Stimulated activated naive CD4-positive, alpha-beta T cell treated with Interleukin-2 at 50 U/mL for 16 hours (primary cell): ENCODE measurements at places on chromosomes 5 and 9.

DNA sequence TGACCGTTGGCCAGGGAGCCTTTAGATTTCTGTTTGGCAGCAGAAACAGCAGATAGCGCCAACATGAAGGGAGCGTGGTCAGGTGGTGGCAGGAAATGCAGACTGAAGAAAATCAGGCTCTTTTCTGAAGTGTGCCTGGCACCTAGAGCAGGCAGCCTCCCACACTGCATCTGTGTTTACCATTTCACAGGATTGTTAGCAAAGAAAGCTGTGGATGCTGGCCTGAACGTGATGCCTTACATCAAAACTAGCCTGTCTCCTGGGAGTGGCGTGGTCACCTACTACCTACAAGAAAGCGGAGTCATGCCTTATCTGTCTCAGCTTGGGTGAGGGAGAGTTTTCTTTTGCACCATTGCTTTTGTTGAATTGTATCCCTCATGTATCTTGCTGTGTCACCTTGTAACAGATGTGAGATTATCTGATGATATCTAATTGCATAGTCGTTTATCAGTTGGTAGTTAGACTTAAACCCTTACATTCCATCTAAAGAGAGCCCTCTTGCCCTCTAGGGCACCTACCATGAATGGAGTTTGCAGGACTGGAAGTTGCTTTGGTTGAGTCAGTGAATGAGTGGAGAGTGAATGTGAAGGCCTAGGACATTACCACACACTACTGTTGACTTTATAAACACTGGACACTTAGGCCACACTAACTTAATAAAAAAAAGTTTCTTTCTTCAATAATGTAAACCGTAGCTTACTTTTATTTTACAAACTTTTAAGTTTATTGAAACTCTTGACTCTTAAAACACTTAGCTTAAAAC lies 42.8 kb downstream of the ACO1 start:
- no peak for DNase-seq

DNA sequence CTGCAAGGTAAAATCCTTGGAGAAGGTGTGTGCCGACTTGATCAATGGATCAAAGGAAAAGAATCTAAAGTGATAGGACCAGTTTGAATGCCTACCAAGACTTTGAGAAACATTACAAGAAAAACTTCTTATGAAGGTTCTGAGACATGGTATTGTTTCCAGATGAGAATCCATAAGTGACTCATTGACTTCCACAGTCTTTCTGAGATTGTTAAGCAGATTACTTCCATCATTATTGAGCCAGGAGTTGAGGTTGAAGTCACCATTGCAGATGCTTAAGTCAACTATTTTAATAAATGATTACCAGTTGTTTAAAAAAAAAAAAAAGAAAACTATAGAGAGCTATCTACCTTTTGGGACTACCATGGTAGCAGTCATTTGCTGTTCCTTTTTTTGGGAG lies 7.0 kb downstream of the LNPEP start:
- no peak for DNase-seq

- DNase-seq, result no peak
These were observed 36.2 kb downstream of the PIP5K1B start for GRCh38 chr9:68741234-68741633.

DNA sequence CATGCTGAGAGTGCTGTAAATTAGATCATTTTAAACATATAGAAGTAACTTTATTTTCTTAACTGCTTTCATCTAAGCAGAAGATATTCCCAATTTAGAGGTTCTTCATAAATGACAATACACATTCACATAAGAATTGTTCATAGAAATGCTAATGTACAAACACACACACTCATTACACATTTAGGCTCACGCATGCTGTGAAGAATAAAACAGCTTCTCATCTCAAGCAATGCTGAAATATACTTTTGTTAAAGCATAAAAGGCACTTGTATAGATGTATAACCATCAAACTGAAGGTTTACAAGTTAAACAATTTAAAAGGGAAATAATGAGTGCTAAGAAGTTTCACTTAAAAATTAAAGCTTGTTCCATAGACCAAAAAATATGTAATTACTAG lies 18.1 kb upstream of the FTMT start:
- DNase-seq, result no peak

DNA sequence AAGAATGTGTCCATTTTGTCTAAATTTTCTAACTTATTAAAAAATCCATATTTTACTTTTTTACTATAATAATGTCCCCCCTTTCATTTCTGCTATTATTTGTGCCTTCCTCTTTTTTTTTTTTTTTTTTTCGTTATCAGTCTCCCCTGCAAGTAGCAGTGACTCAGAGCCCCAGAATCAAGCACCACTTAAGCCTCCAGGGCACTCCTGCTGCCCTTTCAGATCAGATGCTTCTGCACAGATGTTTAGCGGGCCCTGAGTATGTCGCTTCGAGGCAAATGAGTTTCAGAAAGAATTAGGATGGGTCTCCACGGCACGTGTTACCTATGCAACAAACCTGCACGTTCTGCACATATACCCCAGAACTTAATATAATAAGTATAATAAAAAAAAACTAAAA lies 11.7 kb downstream of the MED7 start:
- no peak for DNase-seq

DNA sequence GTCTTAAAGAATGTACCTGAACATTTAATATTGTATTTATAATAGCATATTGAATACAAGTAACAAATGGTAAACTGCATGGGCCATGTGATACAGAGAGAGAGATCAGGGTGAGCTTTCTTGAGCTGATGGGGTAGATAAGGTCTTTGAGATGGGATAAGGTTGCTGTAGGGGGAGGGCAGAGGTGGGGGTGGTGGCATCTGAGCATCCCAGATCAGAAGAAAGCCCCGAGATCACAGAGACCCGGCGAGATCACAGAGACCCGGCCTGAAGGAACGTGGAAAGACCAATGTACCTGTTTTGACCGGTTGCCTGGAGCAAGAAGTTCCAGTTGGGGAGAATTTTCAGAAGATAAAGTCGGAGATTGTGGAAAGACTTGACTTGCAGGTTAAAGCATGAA lies 6.6 kb downstream of the SMARCA2 start:
- no peak for DNase-seq

GRCh38 chr5:66727630-66728029 lies 131.4 kb downstream of the MAST4 start:
- DNase-seq, result no peak

GRCh38 chr9:27672718-27673117 lies 99.4 kb upstream of the C9orf72 start:
- DNase-seq, result no peak

DNA sequence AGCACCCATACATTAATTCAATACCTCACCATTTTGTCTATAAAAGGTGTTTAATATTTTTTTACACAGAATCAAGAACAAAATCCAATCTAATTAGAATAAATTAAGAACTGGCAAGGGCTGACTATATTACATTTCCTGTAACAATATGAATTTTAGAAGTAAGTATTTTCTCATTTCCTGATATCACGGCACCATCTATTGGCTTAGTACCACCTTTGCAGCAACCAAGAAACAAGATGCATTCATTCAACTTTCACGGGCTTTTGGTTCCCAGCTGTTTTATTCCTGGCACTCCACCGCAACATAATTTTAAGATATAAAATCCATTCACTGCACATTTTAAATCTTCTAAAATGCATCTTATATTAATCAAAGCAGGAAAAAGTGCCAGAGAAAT lies 20.6 kb downstream of the PSMB7 start:
- no peak for DNase-seq

DNA sequence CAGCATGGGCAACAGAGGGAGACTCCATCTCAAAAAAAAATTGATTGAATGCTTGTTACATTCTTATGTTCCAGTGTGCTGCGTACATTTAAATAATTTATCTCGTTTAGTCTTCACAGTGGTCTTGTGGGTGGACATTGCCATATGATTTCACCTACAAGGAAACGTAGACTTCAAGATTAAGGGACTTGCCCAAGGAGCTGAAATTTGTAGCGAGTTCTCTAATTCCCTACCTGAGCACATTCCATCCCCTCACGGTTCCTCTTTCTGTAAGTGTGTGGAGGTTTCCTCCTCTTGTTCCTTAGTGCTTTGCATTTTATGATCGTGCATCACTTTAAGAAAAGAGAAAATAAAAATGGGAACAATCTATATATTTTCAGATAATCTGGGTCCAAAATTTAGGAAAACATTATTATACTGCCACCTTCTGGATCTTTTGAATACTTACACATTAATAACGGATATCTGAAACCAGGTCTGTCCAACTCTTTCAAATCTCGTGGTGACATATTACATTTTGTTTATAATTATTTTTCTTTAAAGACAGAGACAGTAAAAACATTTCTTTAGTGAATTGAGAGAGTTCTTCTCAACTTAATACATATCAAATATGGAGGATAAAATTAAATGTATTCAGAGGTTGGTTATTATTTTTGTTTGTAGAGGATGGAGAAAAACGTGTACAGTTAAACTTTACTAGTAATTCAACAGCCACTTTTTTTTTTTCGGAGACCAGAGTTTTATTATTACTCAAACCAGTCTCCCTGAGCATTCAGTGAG lies 29.9 kb upstream of the C7 start:
- no peak for DNase-seq

DNA sequence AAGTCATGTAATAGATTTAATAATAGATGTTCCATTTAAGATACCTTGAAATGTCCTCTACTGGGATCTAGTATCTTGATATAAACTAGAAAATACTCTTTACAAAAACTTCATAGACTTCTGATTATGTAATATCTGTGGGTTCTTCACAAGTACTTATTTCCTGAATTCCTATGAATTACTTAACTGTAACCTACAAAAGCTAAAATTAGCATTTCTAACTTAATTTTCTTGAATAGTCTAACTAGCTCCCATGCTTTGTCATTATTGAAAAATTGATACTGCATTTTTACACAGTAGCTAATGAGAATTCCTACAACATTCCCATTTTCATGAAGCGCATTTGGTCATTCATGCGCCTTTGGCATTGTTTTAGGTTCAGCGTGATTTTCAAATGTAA lies 1828.2 kb downstream of the MAT2B start:
- DNase-seq, result no peak

DNA sequence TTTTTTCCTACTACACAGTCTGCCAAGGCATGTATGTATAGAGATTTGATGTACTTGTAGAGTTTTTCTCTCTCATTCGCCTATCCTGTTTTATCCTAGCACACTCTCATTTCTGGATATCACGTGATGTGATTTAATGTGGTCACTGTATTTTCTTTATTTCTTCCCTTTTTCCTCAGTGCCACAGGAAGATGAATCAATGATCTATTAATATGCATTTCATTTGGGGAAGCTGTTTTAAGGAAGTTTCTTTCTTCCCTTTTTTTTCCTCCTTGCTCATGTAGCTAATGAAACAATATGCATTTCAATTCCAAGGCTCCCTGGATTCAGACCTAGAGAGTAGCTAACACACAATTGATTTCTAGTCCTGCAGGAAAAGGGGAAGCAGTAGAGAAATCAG lies 506.3 kb upstream of the WWC1 start:
- no peak for DNase-seq

- no peak for DNase-seq
These were observed 102.4 kb upstream of the CDH9 start for GRCh38 chr5:27140831-27141230.

DNA sequence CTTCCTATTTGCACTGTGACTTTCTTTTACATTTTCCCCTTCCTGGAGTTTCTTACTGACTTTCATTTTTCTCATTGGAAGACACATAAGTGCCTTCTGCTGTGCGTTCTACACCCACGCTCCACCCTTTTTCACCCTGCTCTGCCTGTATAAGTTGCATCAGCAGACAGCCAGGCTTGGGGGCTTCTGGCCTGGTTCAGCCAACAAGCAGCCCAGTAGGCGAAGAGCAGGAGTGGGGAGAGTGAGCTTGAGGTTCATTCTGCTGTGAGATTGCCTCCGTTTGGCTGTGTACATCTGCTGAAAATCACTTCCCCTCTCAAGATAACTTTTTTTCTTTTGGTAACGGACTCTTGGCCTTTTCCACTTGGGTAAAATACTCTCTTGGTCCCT lies 38.4 kb downstream of the RASGRF2 start:
- no peak for DNase-seq

- no peak for DNase-seq
These were observed 82.2 kb downstream of the CACNA1B start for GRCh38 chr9:137959641-137960411.

GRCh38 chr9:92392690-92393089 lies 11.7 kb downstream of the OGN start:
- no peak for DNase-seq

GRCh38 chr9:127706836-127707241 lies at the start of gene CFAP157:
Gene CFAP157, plus strand, starts transcription at chr9:127706988. Its CDS starts 44 bp downstream, at chr9:127707032.
- no peak for DNase-seq

DNA sequence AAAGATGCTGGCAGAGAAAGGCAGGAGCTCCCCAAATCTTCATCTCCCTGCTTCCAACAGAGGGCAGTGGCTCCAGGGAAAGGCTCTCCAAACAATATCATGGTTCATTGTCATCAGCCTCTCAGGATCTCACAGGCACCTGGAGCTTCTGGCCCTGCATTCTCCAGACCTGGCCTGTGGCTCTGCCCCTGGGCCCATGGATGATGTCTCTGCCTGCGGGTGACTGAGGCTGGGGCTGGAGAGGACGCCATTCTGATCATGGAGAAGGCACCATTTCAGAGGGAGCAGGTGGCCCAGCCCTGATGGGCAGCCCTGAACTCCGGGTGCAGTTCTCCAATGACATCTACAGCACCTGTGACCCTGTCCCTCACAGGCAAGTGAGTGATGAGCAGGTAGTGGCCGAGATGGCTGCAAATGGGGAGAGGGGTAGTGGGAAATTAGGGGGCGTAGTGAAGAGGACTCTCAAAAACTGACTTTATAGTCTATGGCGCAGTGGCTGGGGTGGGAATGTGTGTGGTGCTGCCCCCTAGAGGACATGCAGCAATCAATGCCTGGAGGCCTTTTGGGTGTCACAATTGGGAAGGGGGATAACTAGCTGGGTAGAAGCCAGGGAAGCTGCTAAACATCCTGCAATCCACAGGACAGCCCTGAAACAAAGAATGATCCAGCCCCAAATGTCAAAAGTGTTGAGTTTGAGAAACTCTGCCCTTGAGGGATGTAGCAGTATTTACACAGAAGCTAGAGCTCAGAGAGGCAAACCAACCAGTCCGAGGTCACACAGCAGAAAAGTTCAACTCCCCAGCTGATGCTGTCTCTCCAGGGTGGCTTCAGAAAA lies 3.2 kb downstream of the SH3PXD2B start:
- peak; percentile 22 for DNase-seq

GRCh38 chr5:54270326-54270725 lies 40.0 kb downstream of the ARL15 start:
- DNase-seq, result no peak

GRCh38 chr5:89597878-89598277 lies 714.9 kb upstream of the MEF2C start:
- no peak for DNase-seq

DNA sequence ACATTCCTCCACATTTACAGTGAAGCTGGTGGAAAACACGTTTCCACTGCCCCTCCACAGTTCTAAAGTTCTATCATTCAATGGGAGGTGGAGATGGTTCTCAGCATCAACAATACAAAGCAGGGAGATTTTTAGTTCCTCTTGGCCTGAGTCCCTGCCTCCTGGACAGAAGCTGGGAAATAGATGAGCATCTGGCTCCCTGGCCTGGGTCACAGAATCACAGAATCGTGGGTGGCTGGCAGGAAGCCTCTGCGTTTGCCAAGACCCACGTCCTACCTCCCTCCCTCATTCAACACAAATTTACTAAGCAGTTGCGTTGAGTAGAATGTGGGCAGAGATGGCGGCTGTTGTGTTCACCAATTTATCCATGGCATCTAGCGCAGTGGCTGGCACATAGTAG lies 5.2 kb upstream of the PPARGC1B start:
- no peak for DNase-seq

- DNase-seq, result no peak
These were observed 43.6 kb upstream of the IPPK start for GRCh38 chr9:92713528-92713927.
